Activated T-cell treated with anti-CD3 and anti-CD28 coated beads, Interleukin-2, amount 50 U/mL, for 4 hours (primary cell): ENCODE measurements at places on chromosomes 2 and 18.

GRCh38 chr2:200408428-200409316 is 101.2 kb downstream of the KCTD18 start:
- no peak for DNase-seq

DNA sequence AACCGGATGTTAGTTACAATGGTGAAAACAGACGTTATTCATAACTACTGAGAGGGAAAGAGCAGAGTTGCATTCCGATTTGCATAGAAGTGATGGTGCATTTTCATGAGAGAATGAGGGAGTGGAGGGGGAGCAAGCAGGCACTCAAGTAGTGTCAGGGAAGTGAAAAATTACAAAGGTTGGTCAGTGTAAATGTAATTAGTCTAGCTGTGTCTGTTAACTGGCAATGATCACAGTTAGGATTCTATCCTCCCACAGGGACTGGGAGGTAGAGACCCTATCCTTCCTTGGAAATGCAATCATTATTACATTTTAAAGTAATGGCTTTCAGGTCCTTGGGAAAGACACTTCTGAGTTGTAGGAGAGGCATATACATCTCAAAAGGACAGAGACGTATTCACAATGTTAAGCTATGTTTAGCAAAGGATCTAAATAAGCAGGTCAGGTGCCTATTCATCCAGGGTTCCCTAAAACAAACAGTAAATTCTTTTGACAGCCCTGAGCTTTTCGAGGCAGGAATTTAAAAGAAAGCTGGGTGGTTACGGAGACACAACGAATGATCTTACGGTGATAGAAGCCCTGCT is 1671.8 kb upstream of the DDX18 start:
- DNase-seq: no peak

DNA sequence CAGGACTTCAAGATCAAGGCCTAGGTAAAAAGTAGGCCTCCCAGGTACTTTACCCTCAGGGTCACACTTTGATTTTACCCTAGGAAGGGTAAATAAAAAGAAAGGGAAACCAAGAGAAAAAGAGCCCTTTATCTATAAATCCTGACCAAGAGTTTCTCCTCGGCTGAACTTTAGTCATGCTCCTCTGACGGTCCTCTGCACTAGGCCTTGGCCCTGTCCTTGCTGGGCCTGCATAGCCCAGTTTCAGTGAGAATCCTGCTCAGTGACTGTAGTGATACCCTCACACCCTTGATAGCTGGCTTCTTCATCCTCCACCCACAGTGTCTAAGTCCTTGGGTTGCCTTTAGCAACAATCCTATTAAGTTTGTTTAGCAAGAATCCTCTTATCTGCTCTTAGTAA is 20.5 kb upstream of the ITSN2 start:
- no peak for DNase-seq

- DNase-seq: no peak
Observed at GRCh38 chr18:36124841-36125240, 4.3 kb downstream of the SLC39A6 start.
